D721Med (cell line): ENCODE measurements at places on chromosomes 12 and 14.

GRCh38 chr12:43148691-43149090, 403.3 kb downstream of the ADAMTS20 start:
- no peak for DNase-seq

- DNase-seq = no peak
These were observed 294.9 kb downstream of the ETNK1 start for GRCh38 chr12:22919883-22920282.

DNA sequence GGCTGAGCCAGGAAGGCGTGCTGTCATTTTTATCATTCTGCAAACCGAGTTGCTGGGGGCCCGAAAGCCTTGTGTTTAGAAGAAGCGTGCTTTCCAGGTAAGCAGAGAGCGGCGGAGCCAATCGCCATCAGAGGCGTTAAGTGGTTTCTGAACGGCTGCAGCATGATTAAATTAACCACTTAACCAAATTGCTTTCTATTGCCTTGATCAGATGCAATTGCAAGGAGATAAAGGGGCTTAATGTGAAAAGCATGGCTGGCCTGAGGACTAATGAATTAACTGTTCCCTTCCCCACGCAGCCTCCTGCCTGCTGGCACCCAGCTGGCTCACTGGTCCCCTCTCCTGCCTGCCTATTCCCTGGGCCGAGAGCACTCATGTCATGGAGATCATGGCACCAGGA, 36.6 kb upstream of the CHGA start:
- DNase-seq = peak; percentile 49

- no peak for DNase-seq
These were observed 65.5 kb downstream of the RASSF3 start for GRCh38 chr12:64675795-64676194.

DNA sequence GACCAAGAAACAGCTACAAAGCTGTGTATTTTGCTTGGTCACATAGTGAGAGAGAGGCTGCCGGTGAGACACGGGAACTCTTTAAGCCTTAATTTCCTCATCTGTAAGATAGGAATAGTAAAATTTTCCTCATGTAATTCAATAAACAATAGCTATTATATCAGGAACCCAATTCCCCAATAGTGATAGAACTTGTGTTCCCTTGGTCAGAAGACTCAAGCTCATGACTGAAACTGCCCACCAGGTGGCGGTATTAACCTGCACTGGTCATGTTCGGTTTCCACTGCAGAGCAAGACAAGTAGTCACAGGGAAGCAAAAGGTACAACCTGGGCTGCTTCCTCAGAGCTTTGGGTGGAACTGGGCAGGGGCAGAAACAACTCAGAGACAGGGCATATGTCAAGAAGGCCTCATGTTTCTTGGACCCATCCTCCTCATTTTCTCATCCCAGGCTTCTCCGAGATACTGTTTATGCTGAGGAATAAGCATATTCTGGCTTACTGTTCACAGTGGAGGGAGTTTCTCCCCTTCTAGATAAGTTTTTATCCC, 4.2 kb upstream of the AJUBA start:
- DNase-seq = peak; percentile 91

DNA sequence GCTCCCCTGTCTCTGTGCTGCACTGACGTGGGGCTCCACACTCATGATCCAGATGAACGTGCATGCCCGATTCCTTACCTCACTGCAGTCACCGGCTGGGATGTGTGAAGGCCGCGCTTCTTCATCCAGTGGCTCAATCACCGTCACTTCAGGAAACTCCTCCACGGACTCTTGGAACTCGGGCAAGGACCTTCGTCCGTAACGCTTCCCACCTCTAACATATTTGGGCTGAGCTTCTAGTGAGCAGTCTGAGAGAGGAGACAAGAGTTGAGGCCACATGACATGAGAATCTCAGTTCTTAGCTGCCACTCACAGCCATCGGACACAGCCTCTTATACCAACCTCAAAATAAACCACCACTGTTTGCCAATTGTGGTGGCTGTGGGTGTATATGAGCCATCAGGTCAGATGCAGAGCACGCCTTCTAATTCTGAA, 38.3 kb downstream of the NIN start:
- DNase-seq = no peak

DNA sequence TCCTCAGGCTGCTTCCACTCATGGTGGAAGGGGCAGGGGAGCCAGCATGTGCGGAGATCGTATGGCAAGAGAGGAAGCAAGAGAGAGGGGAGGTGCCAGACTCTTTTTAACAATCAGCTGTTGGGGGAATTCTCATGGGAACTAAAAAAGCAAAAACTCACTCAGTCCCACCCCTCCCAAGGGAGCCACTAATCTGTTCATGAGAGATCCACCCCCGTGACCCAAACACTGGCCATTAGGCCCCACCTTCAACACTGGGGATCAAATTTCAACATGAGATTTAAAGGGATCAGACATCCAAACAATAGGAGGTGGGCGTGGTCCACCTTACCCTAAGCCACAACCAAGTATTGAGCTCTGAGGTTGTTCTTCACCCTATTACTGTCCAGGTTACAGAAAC, 375.1 kb downstream of the GRIN2B start:
- no peak for DNase-seq

- DNase-seq = no peak
These were observed 501 bp downstream of the RIMKLB start for GRCh38 chr12:8698132-8698851.

- DNase-seq = no peak
These were observed 714.3 kb upstream of the FOXG1 start for GRCh38 chr14:28052251-28052650.

DNA sequence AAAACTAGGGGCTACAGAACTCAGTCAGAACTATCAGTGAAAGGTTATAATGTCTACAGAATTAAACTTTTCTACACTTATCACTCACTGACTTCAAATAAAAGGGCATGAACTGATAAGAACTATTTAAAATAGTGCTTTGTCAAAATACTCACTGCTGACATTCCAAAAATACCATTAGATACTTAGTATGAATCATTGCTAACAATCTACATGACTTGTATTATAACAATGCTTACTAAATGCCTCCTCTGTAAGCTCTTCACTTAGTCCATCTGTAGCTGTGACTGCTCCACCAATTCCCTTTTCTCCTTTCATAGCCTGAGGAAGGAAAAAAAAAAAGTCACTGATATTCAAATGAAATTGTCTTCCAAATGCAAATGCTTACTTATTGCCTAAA, 17.0 kb downstream of the NFYB start:
- DNase-seq = no peak

GRCh38 chr12:89346741-89347324, 5.5 kb downstream of the DUSP6 start:
- DNase-seq = no peak

GRCh38 chr12:128542844-128543243, 275.9 kb downstream of the TMEM132C start:
- DNase-seq = no peak

DNA sequence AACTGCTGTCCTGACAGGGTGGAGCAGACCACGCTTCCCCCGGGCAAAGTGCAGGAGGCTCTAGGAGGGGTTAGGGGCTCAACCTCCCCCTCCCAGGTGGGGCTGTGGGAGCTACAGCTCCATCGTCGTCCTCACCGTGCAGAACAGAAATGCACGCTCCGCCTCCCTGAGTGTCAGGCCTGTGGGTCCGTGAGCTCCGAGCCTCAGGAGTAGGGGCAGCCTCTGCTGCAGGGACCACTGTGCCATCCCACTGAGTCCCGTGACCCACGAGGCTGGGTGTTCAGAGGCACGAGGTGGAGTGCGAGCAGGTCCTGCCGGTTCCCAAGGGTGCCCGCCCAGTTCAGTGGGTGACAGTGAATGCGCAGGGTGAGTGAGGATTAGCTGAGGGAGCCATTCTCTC, 48.6 kb downstream of the CACNA1C start:
- no peak for DNase-seq

GRCh38 chr14:81231540-81231939, 10.8 kb upstream of the GTF2A1 start:
- no peak for DNase-seq

DNA sequence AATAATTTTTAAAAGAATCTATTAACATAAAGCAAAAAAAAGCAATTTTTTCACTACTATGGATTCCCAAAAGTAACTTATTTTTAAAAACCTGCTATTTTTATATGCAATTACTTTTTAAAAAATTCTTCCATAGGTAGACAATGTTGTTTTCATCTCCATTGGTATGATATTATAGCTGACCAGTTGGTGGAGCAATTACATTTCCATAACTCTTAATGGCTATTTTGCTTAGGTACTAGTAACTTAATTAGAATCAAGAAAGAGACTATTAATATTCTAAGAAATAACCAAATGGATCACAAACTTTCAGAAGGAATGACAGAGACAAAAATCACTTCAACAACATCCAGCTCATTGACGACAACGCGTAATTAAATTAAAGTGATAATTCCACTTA, 64.7 kb upstream of the PTCSC3 start:
- no peak for DNase-seq

DNA sequence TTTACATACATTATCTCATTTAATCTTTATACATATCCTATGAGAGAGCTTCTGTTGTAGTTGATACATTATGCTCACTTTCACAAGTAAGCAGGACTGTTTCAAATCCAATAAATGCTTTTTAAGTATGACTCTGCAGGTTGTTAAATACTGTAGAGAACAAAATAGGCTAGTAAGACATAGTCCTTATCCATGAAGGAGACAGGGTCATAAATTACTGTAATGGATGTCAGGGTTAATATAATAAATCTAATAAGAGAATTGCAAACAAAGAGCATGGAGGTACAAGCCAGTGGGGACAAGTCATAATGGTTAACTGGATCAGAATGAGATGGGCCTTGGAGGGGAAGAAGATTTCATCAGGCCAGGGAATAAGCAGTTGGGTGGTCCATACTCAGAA, 303.8 kb upstream of the RGS6 start:
- no peak for DNase-seq

- DNase-seq = no peak
These were observed 412.6 kb downstream of the MDGA2 start for GRCh38 chr14:47262801-47263200.

GRCh38 chr12:46942579-46942978, 116.8 kb upstream of the SLC38A4 start:
- no peak for DNase-seq

GRCh38 chr12:27551172-27551840, 27.3 kb downstream of the PPFIBP1 start:
- no peak for DNase-seq

DNA sequence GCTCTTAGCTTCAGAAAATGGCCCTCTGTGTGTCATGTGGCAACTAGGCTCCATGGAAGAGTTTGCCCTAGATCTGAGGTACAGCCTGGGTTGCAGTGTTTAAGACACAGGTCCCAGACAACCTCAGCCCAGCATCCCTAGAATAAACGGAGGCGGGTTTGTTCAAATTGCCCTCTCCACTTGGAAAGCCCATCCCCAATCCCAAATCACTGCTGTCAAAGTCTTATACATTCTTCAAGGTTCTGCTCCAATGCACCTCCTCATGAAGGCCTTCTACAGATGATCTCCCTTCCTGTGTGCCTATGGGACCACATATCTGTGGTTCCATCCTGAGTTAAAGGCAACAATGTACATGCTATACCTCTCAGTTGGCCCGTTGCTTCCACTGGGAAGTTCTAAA, 289.8 kb downstream of the DPF3 start:
- no peak for DNase-seq

DNA sequence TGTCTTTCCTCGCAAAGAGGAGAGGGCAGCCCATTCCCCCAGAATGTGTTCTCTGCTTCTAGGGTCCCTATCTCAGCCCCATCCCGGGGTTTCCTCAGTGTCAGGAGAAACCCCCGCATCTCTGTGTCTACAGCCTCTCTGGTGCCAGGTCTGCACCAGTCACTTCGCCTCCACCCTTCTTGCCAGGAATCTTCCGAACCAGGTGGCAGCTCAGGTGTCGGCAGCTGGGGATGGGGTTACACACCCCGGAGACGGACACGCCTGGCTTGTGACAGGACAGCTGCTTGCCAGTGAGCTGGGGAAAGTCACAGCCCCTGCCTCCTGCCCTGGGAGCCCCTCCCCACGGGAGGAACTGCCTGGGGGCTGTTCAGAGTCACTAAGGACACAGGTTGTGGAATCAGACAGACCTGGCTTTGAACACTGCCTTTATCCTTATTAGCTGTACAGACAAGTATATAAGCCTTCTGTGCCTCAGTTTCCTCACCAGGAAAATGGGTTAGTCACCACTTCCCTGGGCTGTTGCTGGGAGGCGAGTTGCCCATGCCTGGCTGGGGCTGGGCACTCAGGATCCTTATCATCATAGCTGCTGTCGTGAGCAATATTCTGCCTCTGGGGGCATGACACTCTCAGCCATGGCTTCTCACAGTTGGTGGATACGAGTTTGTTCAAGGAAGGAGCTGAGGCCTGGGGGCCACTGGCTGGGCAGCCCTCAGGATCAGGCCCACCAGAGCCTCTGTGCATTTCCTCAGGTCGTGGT, 10.8 kb downstream of the HIP1R start:
- no peak for DNase-seq

DNA sequence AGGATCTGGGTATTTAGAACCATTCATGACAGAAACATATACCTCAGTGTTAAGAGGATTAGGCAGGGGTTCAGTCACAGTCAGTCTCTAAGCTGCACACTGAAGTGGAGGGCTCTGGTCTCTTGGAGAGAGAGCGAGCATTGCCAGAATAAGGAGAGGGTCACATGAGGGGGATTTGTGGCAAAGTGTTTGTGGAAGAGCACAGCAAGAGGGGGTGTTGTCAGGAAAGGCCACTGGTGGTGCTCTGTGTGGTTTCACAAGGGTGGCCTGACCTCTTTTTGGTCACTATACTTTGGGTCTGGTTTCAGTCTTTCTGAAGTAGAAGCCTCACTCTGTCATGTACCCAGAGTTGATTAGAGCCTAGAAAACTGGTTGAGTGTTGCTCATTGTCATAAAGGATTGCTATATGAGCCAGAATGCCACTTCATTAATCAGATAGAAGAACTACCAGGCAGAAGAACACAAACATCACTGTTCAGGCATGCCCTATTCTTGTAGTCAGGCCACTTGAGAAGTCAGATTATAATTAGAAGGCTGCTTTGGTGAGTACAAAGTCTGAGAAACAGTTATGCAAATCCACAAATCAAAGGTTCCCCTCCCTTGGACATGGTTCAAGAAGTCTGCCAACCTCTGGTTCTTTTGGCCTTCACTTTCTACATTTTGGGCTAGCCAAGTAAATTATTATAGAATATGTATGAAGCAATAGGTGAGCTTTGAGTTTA, 8.4 kb downstream of the TMEM19 start:
- peak; percentile 41 for DNase-seq

DNA sequence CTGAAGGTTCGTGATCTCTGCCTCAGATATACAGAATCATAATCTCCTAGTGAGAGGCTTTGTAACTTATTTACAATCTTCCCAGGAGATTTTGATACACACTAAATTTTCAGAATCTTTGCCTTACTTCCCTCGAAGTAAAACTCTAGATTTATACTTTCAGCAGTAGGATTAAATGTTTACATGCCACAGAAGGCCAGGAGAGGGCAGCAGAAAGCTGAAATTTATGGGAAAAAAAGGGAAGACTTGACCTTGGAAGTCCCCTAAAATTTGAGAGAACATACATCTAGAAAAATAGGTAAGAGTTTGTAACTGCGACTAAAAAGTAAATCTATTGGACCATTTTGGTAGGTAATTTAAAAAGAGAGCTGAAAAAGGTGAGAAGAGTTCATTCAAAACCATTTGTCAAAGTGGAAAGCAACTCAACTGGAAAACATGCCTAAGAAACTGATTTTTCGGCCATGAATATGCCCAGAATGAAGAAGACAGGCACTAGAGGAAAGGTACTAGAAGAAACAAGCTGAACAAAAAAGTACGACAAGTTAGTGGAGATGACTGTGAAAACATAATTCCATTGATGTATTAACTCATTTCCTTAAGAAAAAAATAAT, 242.0 kb upstream of the MDGA2 start:
- no peak for DNase-seq
